ENCODE measurements at places on chromosomes 3 and 15.

DNA sequence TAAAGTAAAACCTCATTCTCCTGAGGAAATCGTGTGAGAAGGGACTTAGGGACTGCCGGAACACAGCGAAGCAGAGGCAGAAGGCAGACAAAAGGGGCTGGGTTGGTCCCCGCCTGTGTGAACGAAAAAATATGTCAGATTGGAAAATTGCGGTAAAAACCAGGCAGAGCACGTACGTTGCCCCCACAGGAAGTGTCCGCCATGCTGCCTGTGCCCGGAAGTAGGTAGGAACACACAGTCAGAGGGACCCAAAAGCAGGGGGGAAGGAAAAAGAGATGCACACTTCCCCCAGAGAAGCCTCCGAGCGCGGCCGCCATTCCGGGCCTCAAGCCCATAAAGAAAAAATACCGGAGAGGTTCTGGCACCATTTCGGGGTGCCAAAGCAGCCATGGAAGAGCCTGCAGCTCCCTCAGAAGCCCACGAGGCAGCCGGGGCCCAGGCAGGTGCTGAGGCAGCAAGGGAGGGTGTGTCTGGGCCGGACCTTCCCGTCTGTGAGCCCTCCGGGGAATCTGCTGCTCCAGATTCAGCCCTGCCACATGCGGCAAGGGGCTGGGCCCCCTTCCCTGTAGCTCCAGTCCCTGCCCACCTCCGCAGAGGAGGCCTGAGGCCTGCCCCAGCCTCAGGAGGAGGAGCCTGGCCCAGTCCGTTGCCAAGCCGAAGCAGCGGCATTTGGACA is at the start of gene MKRN3:
TSS of gene MKRN3 (plus strand) at position 280 of the 676 bp plus-strand sequence. CDS start at position 389, 109 bp downstream.
- peak; percentile 58 for DNase-seq

DNA sequence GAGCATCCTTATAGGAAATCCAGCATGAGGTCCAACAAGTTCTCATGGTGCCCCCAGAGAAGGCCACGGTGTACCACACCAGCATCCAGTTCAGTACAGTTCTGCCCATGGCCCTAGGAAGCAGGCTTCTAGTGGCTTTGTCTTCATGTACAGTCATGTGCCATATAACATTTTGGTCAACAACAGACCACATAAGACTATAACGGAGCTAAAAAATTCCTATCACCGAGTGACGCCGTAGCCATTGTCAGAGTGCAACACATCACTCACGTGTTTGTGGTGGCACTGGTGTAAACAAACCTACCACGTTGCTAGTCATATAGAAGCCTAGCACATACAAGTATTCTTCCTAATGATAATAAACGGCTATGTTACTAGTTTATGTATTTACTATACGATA is 209.0 kb downstream of the ARRDC4 start:
- DNase-seq: no peak

- no peak for DNase-seq
Observed at GRCh38 chr15:38888701-38889221, 324.1 kb upstream of the RASGRP1 start.

- no peak for DNase-seq
Observed at GRCh38 chr3:16587047-16587680, 18.1 kb downstream of the DAZL start.

DNA sequence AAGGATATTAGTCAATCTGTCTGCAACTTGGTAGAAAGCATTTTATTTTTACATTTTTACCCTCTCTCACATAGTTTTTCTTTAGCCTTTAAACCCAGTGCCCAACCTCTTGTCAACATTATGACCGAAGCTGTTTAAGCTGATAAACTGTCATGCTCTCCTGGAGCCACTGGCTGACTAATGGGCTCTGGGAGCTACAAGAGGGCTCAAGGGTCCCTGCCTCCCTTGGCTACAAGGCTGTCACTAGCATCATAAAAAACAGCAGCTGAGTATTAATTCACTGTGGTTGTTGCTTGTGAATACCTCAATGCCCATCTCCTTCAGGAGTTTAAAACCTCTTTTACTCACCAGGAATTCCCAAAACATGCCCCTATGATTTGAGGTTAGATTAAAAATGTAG is 237.9 kb downstream of the ZMAT3 start:
- DNase-seq: no peak

DNA sequence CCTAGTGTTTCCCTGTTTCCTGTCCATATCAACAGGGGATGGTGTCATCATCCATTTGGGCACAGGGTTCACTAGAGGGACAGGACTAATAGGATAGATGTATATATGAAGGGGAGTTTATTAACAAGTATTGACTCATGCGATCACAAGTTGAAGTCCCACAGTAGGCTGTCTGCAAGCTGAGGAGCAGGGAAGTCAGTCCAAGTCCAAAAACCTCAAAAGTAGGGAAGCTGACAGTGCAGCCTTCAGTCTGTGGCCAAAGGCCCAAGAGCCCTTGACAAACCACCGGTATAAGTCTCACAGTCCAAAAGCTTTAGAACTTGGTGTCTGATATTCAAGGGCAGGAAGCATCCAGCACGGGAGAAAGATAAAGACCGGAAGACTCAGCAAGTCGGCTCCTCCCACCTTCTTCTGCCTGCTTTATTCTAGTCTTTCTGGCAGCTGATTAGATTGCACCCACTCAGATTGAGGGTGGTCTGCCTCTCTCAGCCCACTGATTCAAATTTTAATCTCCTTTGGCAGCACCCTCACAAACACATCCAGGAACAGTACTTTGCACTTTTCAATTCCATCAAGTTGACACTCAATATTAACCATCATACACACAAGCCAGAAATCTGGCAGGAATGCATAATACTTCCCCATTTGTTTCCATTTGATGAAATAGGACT is 43.4 kb downstream of the CD200 start:
- DNase-seq: no peak

- no peak for DNase-seq
Observed at GRCh38 chr15:22968366-22968765, 11.8 kb downstream of the CYFIP1 start.

- DNase-seq: no peak
Observed at GRCh38 chr3:28924744-28925360, 356.0 kb upstream of the RBMS3 start.

DNA sequence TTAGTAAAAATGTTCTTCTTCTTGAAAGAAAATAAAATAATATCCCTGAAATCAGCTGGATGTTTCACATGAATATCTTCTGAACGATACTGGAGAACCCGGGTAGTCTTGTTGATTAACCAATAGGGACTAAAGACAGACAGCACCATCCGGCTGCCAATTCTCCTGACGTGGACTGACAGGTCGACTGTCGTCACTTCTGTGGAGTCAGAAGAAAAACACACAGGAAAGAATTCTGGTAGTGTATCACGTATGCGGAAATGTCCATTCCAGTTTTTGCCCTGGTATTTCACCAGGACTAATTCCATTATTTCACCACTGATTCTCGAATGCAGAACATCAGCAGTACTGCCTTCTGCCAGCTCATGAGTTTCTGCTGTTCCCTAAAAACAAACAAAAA is 144.6 kb downstream of the VPS13C start:
- no peak for DNase-seq

DNA sequence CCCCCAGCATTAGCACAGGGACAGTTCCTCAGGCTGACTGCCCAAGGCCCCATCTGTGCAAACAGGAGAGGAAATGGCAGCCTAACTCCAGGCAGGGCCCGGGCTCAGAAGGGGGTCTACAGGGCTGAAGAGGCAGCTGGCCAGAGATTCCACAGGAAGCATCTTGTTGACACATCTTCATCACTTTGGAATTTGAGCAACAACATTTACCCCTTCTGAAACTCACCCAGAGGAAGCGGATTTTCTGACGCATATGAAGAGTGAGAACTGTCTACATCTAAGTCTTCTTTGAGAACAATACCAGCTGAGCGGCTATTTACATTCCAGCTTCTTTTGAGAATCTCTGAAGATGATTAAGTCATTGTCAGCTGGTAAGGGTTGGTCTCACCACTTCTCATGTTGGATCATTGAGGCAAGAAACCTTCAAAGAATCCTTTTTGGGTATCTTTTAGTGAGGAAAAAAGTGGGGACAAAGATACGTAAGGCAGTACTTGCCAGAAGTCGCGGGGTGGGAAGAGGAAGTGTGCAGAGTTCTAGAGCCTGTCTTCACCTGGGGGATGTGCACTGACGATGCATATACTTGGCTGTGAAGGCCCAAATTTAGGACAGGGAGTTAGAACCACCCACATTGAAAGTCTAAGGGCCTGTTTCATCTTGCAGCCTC is 25.4 kb upstream of the SRP14 start:
- DNase-seq: no peak

DNA sequence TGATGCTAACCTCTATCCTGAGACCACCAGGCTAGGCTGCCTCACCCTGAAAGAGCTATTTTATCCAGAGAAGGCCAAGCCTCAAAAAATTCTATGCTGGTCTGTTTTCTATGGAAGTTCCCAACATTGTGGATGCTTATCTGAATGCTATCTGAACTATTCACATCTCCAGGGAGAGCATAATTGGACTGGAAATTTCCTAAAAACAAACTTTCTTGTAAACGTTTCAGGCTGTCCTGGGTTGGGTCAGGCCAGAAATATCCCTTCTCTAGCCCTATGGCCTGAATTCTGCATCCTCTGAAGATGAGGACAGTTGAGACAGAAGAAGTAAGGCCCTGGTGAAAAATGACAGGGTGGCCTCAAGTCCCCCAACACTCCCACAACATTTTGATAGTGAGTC is 706.4 kb upstream of the NR2F2 start:
- DNase-seq: no peak

GRCh38 chr3:76815561-76815960 is 224.3 kb upstream of the ROBO2 start:
- DNase-seq: no peak

DNA sequence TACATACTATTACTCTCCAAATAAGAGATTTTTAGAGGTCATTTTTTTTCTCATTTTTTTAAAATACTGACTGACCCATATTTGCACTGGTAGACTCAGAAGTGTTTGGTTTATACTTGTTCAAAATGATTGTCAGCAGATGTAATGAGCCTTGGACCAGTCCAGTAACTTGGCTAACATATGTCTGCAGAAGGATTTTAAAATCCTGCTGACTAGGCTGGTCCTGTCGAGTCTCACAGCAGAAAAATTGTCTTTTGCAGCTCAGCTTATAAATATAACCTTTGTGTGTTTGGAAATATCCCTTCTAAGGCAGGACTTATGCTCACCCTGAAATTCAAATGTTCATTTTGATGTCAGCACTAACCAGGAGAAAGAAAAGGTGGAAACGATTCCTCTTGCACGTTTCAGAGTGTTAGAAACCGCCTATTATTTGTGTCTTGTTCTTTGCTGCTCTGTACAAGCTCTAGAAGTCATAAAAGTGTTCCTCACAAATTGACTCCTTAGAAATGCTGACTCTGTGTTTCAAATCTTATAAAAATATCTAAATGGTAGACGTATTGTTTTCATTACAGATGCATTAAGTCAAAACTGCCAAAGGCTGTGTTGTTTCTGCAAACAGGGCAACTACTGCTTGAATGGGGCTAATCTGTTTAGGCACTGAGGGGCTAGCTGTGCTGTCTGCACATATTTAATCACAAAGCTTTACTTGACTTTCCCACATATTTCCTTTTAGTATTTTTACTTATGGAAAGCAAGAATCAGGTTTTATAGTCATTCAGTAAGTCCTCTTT is 95.3 kb downstream of the CHL1 start:
- DNase-seq: no peak

DNA sequence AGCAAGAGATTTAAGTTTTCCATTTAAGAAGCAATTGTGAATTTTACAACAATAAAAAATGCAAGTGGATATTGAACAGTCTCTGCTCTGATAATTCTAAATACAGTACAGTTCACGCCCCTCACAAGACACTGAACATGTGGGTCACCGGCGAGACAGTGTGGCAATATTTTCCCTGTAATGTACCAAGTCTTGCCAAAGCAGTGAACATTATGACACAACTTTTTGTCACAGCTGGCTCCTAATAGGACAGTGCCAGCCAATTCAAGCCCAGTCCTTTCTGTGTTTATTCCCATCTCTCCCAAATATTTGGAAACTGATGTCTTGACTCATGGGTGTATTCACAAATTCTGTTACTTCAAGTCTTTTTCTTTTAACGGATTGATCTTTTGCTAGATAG is 62.3 kb downstream of the PPARG start:
- no peak for DNase-seq

- DNase-seq: no peak
Observed at GRCh38 chr15:100914876-100915275, 4.3 kb upstream of the LRRK1 start.

DNA sequence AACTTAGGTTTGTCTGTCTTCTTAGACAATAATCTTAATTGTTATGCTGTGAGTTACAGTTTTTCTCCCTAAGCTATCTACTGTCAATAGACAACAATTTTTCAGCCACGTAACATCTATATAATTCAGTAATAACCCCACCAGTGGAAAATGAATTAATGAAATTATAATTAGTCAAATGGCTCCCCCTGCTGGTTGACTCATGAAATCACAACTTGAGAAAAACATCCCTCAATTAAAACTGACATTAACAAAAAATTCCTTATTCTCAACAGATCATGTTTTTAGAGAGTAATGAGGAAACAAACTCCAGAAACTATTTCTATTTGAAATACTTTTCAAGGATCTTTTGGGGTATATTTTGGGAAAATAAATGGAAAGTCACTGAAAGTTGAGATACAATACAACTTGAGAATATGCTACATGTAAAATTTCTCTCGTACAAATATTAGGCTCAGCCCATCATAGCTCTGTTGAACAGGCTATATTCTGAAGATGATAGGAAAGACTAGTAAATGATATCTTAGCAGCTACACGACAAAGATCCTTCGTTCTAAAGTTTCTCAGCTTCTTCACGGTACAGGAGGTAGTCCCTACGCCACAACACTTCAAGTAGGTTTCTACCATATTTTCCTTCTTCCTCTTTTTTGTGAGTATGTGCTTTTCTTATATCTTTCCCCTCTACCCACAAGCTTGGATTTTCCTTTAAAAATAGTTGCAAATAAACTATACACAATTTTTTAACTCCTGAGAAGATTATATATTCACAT is 20.7 kb downstream of the PPP1R2 start:
- DNase-seq: no peak

- no peak for DNase-seq
Observed at GRCh38 chr3:194054016-194054415, 81.9 kb upstream of the HES1 start.

- DNase-seq: no peak
Observed at GRCh38 chr3:188021502-188022040, 132.4 kb upstream of the LPP start.

DNA sequence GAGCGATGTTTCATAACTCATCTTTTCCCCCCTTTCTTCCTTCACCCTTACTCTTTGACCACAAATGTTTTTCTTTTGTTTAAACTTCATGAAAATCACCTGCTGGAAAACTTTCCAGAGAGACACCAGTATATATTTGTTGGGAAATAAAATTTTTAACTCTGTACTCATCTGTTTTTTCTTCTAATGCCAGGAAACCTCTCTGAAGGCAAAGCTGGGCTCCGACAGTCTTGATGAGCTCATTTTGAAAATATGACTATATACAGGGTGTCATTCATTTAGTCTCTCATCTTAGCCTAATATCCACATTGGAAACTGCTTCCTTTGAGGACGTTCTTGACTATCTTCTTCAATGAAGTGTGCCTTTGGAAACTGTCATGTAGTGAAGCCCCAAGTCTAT is 339.6 kb upstream of the ROBO2 start:
- DNase-seq: no peak

- DNase-seq: no peak
Observed at GRCh38 chr3:5017925-5018531, 38.8 kb downstream of the BHLHE40 start.

Data from activated CD8-positive, alpha-beta memory T cell treated with anti-CD3 and anti-CD28 coated beads for 24 hours (primary cell).